ENCODE measurements at places on chromosomes 11 and 22. TPM values are rescaled to one million over a fixed set of nuclear protein-coding genes. Genes with fewer than 3 reads are reported as not detected.

The CD248 gene
- 6.0 TPM for polyA plus RNA-seq

The ADAMTS15 gene
- polyA plus RNA-seq = 71.0 TPM

The KRTAP5-11 gene
- polyA plus RNA-seq = not detected

The IGSF22 gene
- 0.24 TPM for polyA plus RNA-seq

The SHANK2 gene
- under 0.01 TPM for polyA plus RNA-seq

The GUCY1A2 gene
- polyA plus RNA-seq = 0.93 TPM

The CST6 gene
- polyA plus RNA-seq = not detected

The JAML gene
- 1.4 TPM for polyA plus RNA-seq

The APOL3 gene
- polyA plus RNA-seq = 23.9 TPM

The SCGB1D2 gene
- 3.1 TPM for polyA plus RNA-seq

The TMEM191B gene
- 0.65 TPM for polyA plus RNA-seq

Measured in heart left ventricle (tissue), 16 donors.